A375 (cell line): ENCODE measurements at places on chromosomes 11 and 22. TPM values are rescaled to one million over a fixed set of nuclear protein-coding genes. Genes with fewer than 3 reads are reported as not detected.

TH gene
- not detected in 2 replicates for total RNA-seq

RIBC2 gene
- not detected in 2 replicates for total RNA-seq

INPPL1 gene
- total RNA-seq = 79.3 and 94.3 TPM in 2 replicates

LRP4 gene
- 2.8 and 3.2 TPM in 2 replicates for total RNA-seq

PNPLA3 gene
- total RNA-seq = 2.5 and 5.7 TPM in 2 replicates

SLC1A2 gene
- not detected in 2 replicates for total RNA-seq

KRTAP5-7 gene
- total RNA-seq = not detected in 2 replicates

C11orf16 gene
- total RNA-seq = not detected in 2 replicates

ABTB2 gene
- 11.1 and 12.5 TPM in 2 replicates for total RNA-seq

PPP2R1B gene
- total RNA-seq = 15.1 and 21.6 TPM in 2 replicates

SLC2A11 gene
- 12.6 and 12.9 TPM in 2 replicates for total RNA-seq

CARNS1 gene
- total RNA-seq = 0.03 and 0.26 TPM in 2 replicates

OR2D2 gene
- 0.40 TPM in 1 of 2 replicates, not detected in the other for total RNA-seq

YPEL4 gene
- 2.0 and 2.4 TPM in 2 replicates for total RNA-seq

SNRPD3 gene
- total RNA-seq = 164 and 214 TPM in 2 replicates

CALCA gene
- not detected in 2 replicates for total RNA-seq

SAA4 gene
- total RNA-seq = not detected in 2 replicates

LRRC55 gene
- total RNA-seq = not detected in 2 replicates

SELENOH gene
- 363 and 391 TPM in 2 replicates for total RNA-seq

TIGD3 gene
- 1.2 and 1.4 TPM in 2 replicates for total RNA-seq

C22orf15 gene
- total RNA-seq = not detected in 2 replicates

YAP1 gene
- total RNA-seq = 78.1 and 87.2 TPM in 2 replicates

PRR33 gene
- not detected in 2 replicates for total RNA-seq

OVCH2 gene
- not detected in 2 replicates for total RNA-seq

NUDT8 gene
- 13.8 and 25.0 TPM in 2 replicates for total RNA-seq
